PC-3 (cell line): ENCODE measurements at places on chromosomes 3 and 15. TPM values are rescaled to one million over a fixed set of nuclear protein-coding genes. Genes with fewer than 3 reads are reported as not detected.

GRCh38 chr3:133289322-133289721 lies 110.5 kb upstream of the BFSP2 start:
- no peak for DNase-seq

GRCh38 chr3:187941848-187942194 lies 196.6 kb upstream of the BCL6 start:
- DNase-seq: no peak

DNA sequence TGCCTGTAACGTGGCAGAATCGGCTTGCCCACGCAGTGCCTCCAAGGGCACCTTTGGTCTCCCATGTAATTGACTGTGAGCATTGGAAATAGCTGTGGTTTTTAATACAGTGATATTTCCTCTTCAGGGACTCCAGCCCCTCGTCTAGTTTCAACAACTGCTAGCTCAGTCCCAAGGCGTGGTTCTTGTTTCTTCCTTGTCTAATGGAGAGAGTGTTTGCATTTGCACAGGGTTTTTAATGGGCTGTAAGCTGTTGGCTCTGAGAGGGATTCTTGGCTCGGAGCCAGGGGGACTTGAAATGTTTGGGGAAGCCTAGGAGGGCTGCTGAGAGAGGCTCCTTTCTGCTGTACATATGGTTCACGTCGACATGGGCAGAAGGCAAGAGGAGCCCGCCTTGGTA lies 86.2 kb downstream of the THSD4 start:
- DNase-seq: no peak

GRCh38 chr3:34725774-34726173 lies 913.6 kb upstream of the ARPP21 start:
- DNase-seq: no peak

GRCh38 chr3:142929890-142930289 lies 33.6 kb downstream of the PAQR9 start:
- no peak for DNase-seq

GRCh38 chr15:55320238-55320550 lies 1.2 kb downstream of the PIGB start:
- no peak for DNase-seq

- no peak for DNase-seq
Measured at GRCh38 chr3:31312400-31312799, 220.3 kb upstream of the STT3B start.

DNA sequence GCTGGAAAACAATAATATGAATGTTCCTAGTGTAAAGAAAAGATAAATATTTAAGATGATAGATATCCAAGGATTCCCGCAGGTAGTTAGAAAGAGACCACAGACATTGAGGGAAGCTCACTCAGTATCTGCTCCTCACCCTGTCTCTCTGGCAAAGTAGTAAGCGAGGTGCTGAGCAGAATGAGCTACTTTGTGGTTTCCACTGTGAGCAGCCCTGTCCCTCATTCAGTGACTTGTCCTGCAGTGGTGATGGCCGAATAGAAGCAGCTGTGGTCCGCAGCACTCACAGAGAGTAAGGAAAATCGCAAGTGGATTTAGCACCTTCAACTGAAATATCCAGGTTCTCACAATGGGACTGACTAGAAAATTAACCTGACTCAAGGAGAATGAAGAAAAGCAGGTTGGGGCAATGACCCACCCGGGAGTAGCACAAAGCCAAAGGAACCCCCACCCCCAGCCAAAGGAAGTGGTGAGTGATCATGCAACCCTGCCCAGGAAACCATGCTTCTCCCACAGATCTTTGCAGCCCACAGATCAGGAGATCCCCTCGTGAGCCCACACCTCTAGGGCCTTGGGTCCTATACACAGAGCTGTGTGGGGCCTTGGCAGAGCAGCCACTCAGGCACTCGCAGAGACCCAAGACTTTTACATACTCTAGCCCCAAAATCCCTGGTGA lies 21.8 kb upstream of the SLC25A38 start:
- no peak for DNase-seq

- no peak for DNase-seq
Measured at GRCh38 chr3:154132777-154133375, 11.7 kb downstream of the ARHGEF26 start.

- DNase-seq: no peak
Measured at GRCh38 chr3:197674741-197675562, 61.8 kb downstream of the RUBCN start.

DNA sequence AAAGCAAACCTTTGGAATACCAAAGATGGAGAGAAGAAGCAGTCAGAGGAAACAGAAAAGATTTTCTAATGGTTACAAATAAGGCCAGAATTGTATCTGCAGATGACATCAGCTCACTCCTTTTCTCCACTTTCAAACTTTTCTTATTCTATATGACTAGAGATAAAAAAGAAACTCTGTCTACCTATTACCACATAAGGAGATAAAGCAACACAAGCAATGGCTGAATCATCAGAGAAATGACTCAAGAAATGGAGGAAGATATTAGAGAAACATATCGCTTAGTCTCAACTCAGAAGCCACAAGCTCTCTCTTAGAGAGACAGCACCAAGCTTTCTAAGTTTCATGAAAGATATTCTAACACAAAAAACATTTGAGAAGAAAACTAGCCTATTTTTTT lies 784.0 kb downstream of the ZPLD1 start:
- DNase-seq: no peak

DNA sequence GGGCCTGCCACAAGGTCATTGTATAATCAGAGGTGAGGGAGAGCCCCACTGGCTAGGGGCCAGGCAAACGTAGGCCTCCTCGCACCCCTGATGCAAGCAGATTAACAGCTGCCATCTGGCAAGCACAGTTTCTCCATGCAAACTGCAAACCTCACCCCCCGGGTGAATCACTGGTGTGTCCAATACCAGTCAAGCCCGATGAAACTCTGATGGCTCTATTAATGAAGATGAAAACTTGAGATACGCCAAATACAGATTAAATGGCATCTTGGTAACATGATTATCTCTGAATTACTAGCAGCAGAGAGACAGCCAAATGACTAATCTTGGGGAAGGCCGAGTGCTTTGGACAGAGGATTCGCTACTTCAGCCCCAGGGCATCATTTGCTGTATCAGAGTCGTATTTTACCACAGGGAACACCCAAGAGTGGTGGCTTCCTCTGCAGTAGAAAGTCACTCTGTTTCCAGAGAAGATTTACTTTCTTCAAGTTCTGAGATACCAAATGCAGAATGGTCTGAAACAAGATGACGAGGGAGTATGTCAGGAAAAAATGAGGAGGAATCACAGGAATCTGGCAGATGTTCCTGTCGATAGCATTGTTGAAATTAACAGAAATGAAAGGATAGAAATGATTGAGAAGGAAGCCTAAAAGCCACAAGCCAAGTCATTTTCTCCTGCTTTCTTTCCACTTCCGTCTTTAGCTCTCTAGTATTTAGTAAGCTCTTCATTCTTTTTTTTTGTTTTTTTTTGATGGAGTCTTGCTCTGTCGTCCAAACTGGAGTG lies 96.2 kb upstream of the NR2F2 start:
- DNase-seq: peak; percentile 88

DNA sequence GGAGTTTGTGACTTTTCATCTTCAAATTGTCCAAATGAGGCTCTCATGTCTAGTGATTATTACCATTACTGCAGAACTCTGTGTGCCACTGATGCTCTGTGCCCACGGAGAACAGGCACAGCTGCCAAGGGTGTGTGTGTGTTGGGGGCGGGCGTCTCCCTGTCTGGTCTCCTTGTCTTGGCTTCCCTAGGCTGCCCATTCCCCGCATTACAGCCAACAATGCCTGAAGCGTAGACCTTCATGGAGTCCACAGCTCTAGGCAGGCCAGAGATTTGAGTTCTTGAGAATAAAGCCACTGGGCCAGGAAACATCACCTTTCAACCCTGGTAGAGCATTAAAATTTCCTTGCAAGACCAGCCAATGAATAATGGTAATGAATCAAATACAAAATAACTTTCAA lies 42.7 kb downstream of the CCNB2 start:
- DNase-seq: no peak

DNA sequence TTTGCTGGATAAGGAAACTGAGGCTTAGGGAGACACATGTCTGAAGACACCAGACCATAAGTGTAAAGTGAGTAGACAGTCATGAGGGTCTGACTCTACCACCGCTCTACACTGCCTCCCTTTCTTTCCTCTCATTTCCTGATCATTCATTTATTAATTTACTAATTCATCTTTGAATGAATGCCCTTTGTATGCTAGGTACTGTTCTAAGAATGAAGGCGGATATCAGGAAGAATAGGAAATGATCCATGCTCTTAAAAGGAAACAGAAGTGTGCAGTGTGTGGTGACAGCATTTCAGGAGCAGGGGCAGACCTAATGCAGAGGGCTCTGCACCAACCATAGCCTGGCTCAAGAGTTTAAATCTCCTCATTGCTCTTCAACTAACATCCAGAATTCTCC lies 31.8 kb upstream of the PSMD6 start:
- DNase-seq: no peak

GRCh38 chr3:134211797-134212196 lies 38.9 kb downstream of the RYK start:
- peak; percentile 59 for DNase-seq

DNA sequence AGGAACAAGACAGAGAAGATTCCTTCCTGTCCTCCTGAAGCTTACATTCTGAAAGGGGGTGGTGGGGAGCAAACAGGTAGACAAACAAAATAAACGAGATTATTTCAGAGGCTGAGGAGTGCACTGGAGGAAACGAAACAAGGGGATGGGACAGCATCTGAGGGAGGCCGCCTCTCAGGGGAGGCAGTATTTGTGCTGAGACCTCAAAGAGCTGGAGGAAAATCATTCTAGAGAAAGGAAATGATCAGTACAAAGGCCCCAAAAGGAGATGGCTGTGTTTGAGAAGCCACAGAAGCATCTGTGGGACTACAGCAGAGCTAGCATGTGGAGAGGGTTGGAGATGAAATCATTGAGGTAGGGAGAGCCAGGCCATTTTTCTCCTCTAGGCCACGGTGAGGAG lies 55.1 kb downstream of the DCLK3 start:
- DNase-seq: no peak

DNA sequence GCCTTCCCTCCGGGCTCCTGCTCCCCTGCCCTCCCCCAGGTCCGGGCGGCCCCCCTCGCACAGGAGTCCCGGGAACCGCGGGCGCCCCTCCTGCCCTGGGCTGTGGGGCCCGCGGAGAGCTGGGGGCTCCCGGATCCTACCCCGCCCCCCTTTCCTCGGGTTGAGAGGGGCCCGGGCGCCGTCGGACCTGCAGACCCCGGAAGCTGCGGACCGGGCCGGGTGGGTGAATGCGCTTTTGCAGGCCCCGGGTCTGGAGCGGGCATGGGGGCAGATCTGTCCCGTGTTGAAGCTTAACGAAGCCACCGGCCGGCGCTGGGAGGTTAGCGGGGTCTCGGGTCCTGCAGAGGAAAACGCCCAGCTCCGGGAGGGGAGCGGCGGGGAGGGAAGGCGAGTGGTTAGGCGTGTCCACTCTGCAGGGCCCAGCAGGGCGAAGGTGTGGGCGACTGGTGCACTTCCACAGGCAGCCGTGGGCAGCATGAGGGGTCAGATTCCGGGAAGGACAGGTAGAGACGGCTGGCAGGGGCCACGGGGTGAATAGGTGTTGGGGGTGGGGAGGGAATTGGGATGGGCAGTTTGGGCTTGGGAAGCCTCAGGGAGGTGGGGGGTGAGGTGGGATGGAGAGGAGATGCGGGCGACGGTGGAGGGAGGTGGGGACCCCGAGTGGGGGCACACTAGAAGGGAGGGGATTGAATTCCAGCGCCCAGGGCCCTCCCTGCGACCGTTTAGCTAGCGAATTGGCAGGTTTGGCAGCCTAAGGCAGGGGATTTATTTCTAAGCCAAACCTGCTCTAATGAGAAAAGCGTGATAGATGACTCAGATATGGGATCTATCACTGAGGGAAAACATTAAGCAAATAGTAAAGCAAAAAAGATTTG lies 635 bp downstream of the CD276 start:
- DNase-seq: peak; percentile 62

GRCh38 chr15:70610541-70610940 lies 152.8 kb downstream of the UACA start:
- no peak for DNase-seq

DNA sequence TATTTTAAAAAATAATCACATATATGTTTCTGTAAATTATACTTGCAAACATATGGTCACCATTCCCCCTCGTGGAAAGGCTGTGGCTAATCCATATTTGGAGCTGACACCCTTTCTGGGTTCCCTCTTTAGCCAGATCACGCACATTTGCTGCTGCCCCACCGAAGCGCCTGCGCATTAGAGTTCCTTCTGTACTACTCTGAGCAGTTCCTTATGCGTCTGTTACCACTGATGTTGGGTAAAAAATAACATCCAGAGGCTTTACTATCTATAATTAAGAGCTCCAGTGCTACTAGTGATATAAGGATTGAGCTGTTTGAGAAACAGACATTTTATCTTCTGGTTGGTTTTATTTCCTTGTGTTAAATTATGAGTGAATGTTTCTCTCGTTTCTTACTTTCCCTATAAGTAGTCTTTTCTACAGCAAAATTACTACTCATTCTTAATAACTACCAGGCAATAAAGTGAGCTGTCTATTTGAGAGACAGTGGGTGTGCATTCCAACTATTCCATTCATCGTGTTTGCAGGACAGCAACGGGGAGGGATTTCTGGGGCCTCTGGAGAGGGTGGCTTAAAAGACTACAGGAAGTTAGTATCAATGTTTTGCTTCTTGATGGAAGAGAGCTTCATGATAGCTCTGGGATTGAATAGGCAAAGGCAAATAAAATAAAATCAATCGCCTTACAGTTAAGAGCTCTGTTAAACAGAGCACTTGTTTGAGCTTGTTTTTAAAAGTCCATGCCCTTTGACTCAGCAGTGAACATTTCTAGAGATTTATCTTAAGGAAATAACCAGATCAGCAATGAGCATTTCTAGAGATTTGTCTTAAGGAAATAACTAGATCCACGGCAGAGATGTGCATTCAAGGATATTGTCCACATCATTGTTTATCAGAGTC lies 245.2 kb downstream of the CD47 start:
- peak; percentile 31 for DNase-seq

- no peak for DNase-seq
Measured at GRCh38 chr3:195751560-195751959, 30.8 kb downstream of the MUC20 start.

The MB21D2 gene
- total RNA-seq: 22.5 and 26.0 TPM in 2 replicates

The CLDN16 gene
- not detected in 2 replicates for total RNA-seq

The NGLY1 gene
- total RNA-seq: 47.7 and 49.4 TPM in 2 replicates

The SUCLG2 gene
- total RNA-seq: 20.2 and 22.3 TPM in 2 replicates

The IL17RD gene
- total RNA-seq: 3.1 and 3.7 TPM in 2 replicates

The OR5K1 gene
- not detected in 2 replicates for total RNA-seq

The TJP1 gene
- 67.0 and 102 TPM in 2 replicates for total RNA-seq

The CHST13 gene
- total RNA-seq: not detected in 2 replicates

The KNL1 gene
- total RNA-seq: 33.5 and 33.8 TPM in 2 replicates

The SH2D7 gene
- not detected in 2 replicates for total RNA-seq

The LRTM1 gene
- total RNA-seq: not detected in 2 replicates
